Stimulated activated CD8-positive, alpha-beta memory T cell treated with anti-CD3 and anti-CD28 coated beads, Interleukin-2, amount 100 ng/mL, for 1 hour (primary cell): ENCODE measurements at places on chromosomes 1 and 21.

DNA sequence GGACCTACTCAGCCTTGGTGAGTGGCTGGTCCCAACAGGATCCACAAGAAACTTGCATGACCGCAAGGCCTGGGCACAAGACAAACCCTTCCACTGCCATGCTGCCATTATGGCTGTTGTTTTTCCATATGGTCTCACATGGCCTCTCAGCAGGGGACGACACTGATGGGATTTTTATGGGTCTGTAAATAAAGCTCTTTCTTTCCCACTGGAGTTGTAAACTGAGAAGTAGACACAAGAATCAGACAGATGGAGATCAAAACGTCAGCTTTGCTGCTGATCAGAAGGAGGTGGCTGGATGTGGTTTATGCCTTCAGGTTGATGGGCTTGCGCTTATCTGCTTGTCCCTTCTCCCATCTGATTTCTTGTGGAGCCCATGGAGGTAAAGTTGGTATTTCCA lies 138.1 kb upstream of the KCNJ6 start:
- no peak for DNase-seq

DNA sequence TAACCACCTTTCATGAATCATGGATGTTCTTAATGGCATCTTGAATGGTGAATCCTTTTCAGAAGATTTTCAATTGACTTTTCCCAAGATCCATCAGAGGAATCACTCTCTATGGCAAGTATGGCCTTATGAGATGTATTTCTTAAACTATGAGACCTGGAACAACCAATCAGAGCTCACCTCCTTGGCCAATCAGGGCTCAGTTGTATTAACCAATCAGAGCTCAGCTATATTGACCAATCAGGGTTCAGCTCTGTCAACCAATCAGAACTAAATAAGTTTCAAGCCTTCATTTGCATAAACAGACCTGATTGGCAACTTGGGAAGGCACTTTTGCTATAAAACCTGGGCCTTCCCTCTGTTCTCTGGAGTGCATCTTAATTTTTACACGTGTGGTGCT lies 13.6 kb upstream of the FAM3B start:
- no peak for DNase-seq

- DNase-seq: no peak
These were observed 19.4 kb downstream of the RSPH1 start for GRCh38 chr21:42476388-42477331.

GRCh38 chr1:43435146-43436145 lies 18.3 kb downstream of the HYI start:
- no peak for DNase-seq

- DNase-seq: no peak
These were observed 39.7 kb upstream of the WASF2 start for GRCh38 chr1:27529704-27530018.

DNA sequence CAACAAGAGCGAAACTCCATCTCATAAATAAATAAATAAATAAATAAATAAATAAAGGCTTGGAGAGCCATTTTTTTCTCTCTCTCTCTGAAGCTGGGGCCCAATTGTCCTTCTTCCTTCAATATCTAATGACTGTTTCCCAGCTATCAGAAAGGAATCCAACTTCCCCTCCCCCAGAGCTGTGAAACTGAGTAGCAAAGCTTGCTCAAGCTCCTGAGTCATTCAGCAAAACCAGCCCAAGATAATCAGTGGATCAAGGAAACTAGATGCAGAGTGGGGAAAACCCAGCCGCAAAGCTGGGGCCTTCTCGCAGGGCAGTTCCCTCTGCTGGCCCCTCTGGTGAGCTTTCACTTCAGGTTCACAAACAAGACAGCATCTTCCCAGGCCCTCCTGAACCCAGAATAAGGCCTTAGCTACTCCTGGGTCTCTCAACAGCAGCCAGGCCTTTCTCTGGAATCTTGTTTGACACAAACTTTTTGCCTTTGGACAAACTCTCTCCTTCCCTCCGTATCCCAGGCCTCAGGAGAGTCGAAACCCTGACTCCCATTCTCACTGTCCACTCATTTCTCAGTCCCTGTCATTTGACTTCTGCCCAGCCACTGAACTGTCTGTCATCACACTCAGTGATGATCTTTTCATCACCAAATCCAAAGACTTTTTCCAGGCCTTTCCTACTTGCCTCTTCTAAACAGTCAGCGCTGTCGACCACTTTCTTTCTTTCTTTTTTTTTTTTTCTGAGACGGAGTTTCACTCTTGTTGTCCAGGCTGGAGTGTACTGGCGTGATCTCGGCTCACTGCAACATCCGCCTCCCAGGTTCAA lies 18.0 kb upstream of the PTP4A2 start:
- peak; percentile 56 for DNase-seq

- no peak for DNase-seq
These were observed 2.7 kb downstream of the MAP3K6 start for GRCh38 chr1:27363766-27364695.

- no peak for DNase-seq
These were observed 42.6 kb downstream of the FCRL5 start for GRCh38 chr1:157509546-157510232.

- DNase-seq: no peak
These were observed 64.8 kb downstream of the RPE65 start for GRCh38 chr1:68384872-68385411.

DNA sequence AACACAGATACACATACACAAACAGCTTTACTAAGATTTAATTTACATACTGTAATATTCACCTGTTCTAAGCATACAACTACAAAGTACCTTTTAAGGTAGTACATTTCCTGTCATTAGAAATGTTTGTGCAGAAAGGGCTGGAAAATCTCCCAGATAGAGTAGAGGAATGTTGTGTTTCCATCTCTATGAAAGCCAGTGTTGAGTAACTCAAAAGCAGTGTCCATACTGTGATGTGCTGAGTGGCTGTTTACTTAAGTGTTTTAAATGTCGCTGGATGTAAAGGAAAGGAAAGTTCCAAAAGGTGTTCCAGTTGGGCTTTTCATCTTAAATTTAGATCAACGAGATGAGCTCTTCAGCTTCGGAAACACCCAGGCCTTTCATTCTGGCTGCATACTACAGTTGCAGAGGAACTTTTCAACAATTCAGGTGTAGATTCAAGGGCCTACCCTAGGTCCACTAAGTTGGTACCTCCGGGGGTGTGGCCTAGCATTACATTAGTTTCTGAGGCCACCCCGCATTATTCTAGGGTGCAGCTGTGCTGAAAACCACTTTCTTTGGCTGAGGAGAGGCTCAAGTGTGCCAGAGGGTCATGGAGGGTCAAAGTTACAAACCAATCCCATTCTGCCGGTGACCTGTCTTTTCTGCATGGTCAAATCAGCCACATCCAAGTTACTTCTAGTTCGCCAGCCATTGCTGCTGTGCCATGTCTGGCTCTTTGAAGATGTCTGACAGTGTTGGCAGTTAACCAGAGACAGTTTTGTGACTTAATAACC lies 78.1 kb downstream of the LRRC8D start:
- DNase-seq: no peak

DNA sequence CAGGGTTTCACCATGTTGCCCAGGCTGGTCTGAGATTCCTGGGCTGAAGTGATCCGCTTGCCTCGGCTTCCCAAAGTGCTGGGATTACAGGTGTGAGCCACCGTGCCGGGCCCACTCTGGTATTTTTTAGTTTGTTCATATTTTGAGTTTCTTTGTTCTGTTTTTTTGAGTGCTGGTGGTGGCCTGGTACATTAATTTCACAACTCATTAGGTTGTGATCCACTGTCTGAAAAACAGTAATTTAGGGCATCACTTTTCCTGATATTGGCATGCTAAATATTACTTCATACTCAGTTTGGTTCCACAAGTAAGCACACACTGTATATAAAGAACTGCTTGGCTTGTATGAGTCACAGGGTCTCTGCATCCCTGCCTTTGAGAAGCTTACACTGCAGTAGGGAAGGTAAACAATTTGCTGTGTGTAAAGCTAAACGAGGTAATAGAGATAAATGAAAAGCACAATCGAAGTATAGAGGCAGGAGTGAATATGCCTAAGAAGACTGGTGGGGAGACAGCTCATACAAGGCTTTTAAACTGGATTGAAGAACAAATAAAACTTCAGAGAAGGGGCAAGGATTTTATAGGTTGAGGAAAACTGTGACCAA lies 7.7 kb downstream of the SNX27 start:
- DNase-seq: no peak

DNA sequence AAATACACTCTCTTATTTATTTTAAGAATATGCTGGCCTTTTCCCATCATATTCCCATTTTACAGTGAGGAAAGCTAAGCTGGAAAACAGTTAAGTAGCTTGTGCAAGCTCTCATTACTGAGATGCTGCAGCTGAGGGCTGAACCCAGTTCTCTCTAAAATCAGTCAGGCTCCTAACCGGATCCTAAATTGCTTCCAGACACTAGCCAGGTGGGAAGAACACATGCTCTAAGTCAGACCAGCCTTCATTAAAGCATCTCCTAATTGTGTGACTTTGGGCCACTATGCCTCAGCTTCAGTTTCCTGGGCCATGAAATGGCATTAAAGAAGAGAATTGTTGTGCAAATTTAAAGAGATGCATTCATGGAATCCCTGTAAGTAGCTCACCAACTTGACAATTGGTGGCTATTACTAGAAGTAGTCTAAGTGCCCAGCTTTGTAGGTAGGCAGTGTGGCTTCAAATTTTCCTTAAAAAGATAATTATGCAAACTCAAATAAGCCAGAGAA lies 228.4 kb downstream of the DAB1 start:
- DNase-seq: no peak

DNA sequence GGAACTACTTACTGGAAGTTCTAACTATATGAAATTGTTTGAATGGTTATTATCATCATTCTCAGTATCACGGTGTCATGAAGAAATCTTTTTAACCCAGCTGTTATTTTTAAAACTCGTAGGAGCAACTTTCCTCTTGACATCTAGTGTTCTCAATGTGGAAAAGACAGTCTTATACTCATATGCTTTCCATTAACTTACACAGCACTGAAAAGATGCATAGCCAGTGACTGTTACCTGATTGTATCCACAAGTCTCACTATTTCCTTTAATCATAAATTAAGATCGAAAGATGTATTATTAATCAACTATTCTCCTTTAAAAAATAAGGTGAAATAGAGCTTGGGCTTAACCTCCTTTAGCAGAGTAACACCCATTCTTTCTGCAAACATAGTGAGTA lies 59.7 kb upstream of the TNFSF4 start:
- no peak for DNase-seq

DNA sequence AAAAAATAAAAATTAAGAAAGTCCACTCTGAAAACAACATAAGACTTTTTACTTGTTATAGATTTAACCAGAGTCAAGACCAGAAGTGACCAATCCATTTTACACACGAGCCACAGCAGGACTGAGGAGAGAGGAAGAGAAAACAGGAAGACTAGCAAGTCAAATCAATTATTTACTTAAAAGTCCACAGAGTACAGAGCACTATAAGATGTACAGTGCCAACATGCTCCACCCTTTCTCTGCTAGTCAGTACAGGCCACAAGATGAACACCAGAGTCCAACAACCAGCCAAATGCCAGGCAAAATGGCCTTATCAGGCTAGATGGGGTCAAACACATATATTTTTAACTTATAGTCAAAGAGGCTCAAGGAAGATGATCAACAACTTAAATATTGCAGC lies 19.5 kb downstream of the LUZP1 start:
- DNase-seq: no peak
